Naive thymus-derived CD8-positive, alpha-beta T cell (primary cell): ENCODE measurements at places on chromosomes 7 and 10. TPM values are rescaled to one million over a fixed set of nuclear protein-coding genes. Genes with fewer than 3 reads are reported as not detected.
A peak's percentile ranks its signal among the peaks of the same experiment; 100 is the strongest.

Gene CALML3
- not detected for total RNA-seq

Gene SPDYE2
- total RNA-seq, result 0.41 TPM

Gene PAX4
- total RNA-seq, result not detected

Gene SORBS1
- 0.94 TPM for total RNA-seq

- H3K27me3 ChIP-seq, result peaks cover 76% of the 10 kb centered on the region
- H3K4me1 ChIP-seq, result peaks cover 33% of the 10 kb centered on the region
- peak overlapping the region; percentile 54 for H3K4me3 ChIP-seq
These were observed 165.8 kb downstream of the UBE2H start for GRCh38 chr7:129786825-129787563.

DNA sequence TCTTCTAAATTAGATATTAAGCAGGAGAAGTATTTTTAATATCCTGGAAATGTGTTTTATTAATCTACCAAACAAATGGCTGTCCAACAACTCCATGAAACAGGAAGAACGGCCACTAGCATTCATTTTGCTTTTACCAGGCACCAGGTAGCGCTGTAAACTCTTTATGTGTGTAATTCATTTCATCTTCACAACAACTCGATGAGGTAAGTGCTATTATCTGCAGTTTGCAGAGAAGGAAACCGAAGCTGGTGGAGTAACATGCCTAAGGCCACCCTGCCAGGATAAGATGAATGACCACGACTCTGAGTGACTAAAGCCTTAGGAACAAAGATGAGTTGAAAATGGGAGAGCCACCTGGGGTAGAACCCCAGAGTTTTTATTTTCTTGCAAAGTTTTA lies 101.2 kb downstream of the KIAA1217 start:
- H3K4me1 ChIP-seq, result no peaks in the 10 kb centered on the region
- no peaks in the 10 kb centered on the region for H3K36me3 ChIP-seq
- no peak overlapping the region for H3K4me3 ChIP-seq
- H3K27ac ChIP-seq, result no peak overlapping the region
- H3K27me3 ChIP-seq, result peaks cover 9% of the 10 kb centered on the region
- no peak for DNase-seq

DNA sequence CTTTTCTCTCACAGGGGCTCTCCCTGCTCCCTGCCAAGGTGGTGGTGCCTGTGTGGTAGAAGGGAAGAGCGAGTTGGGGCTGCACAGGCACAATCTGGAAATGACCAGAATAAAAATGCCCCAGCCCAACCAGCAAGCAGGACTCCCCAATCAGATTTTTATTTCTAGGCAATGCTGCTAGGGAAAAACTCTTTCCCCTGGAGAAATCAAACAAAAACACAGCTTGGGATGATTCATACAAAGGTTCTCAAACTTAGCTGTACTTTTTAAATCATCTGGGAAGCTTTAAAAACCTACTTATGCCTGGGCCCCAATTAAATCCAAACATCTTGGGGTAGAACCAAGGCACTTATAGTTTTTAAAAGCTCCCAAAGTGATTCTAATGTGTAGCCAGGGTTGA lies 243.2 kb downstream of the HTR7 start:
- no peaks in the 10 kb centered on the region for H3K4me1 ChIP-seq
- no peaks in the 10 kb centered on the region for H3K36me3 ChIP-seq
- no peak overlapping the region for H3K27ac ChIP-seq
- H3K27me3 ChIP-seq, result peaks cover 6% of the 10 kb centered on the region

GRCh38 chr7:152543799-152544198 lies 108.0 kb upstream of the KMT2C start:
- no peak overlapping the region for H3K27ac ChIP-seq
- no peak for DNase-seq

DNA sequence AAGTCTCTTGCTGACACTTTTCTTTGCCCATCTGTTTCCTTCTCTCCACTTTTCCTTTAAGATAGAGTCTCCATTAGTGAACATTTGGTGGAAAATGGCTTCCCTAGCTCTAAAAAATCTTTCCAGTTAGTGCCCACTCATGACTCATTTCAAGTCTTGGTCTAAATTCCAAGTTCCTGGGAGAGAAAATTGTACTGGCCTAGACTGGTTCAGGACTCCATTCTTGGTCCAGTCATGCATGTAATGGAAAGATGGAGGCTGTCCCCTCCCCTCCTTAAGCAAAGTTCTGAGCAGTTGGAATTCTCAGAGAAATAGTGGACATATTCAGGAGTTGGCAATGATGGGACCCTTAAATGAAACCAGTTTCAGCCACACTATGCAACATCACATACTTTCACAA lies 3.8 kb upstream of the ALDH18A1 start:
- no peak for DNase-seq
- no peak overlapping the region for H3K27ac ChIP-seq
- no peak overlapping the region for H3K4me3 ChIP-seq
- peaks cover 16% of the 10 kb centered on the region for H3K4me1 ChIP-seq

- no peak overlapping the region for H3K27ac ChIP-seq
- DNase-seq, result no peak
- peaks cover 17% of the 10 kb centered on the region for H3K4me1 ChIP-seq
- H3K27me3 ChIP-seq, result peaks cover 23% of the 10 kb centered on the region
- H3K36me3 ChIP-seq, result no peaks in the 10 kb centered on the region
These were observed 3.3 kb downstream of the RADIL start for GRCh38 chr7:4880218-4880617.

- DNase-seq, result no peak
- H3K4me1 ChIP-seq, result peaks cover 1% of the 10 kb centered on the region
- H3K27me3 ChIP-seq, result no peaks in the 10 kb centered on the region
- H3K27ac ChIP-seq, result no peak overlapping the region
- no peaks in the 10 kb centered on the region for H3K36me3 ChIP-seq
These were observed 137.9 kb downstream of the ELFN1 start for GRCh38 chr7:1807821-1808600.
